Mesangial cell (primary cell): ENCODE measurements at places on chromosomes 4 and X. TPM values are rescaled to one million over a fixed set of nuclear protein-coding genes. Genes with fewer than 3 reads are reported as not detected.

The CLNK gene
- total RNA-seq: not detected in 2 replicates

The HMX1 gene
- total RNA-seq: not detected in 2 replicates

The FHDC1 gene
- total RNA-seq: 0.49 and 2.2 TPM in 2 replicates

The IQCM gene
- total RNA-seq: 0.51 TPM in 1 of 2 replicates, not detected in the other

The TLR6 gene
- 0.25 and 0.49 TPM in 2 replicates for total RNA-seq

The PDCL2 gene
- not detected in 2 replicates for total RNA-seq

The MND1 gene
- total RNA-seq: 1.4 and 9.5 TPM in 2 replicates

The MXRA5 gene
- 0.81 and 25.9 TPM in 2 replicates for total RNA-seq

The ALAS2 gene
- not detected in 2 replicates for total RNA-seq
